ENCODE measurements at places on chromosomes 7 and 10. TPM values are rescaled to one million over a fixed set of nuclear protein-coding genes. Genes with fewer than 3 reads are reported as not detected.

The PNLIPRP3 gene
- total RNA-seq: 0.66 TPM

The LDB3 gene
- 0.98 TPM for total RNA-seq

DNA sequence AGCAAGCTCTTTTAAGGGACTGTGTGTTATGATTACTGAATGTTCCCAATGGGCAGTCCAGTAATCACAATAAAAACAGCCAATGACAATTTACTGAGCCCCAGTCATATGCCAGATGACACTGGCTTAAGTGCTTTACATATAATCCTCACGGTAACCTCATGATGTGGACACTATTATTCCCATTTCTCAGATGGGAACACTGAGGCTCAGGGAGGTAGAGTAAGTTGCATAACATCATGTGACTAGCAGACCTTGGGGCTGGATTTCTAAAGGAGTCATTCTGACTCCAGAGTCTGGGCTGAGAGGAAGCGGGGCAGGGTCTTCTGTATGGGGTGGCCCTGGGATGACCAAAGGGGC is 7.6 kb upstream of the RBM20 start:
- no peaks in the 10 kb centered on the region for H3K36me3 ChIP-seq
- no peak overlapping the region for H3K27ac ChIP-seq
- DNase-seq: no peak

GRCh38 chr10:131804551-131805295 is 96.1 kb upstream of the PPP2R2D start:
- no peaks in the 10 kb centered on the region for H3K4me1 ChIP-seq
- no peaks in the 10 kb centered on the region for H3K27me3 ChIP-seq
- H3K36me3 ChIP-seq: no peaks in the 10 kb centered on the region

The CDK5 gene
- total RNA-seq: 5.2 TPM

GRCh38 chr7:105149827-105150226 is 135.8 kb downstream of the KMT2E start:
- no peaks in the 10 kb centered on the region for H3K4me1 ChIP-seq
- H3K27me3 ChIP-seq: no peaks in the 10 kb centered on the region
- no peak overlapping the region for H3K4me3 ChIP-seq
- DNase-seq: no peak

DNA sequence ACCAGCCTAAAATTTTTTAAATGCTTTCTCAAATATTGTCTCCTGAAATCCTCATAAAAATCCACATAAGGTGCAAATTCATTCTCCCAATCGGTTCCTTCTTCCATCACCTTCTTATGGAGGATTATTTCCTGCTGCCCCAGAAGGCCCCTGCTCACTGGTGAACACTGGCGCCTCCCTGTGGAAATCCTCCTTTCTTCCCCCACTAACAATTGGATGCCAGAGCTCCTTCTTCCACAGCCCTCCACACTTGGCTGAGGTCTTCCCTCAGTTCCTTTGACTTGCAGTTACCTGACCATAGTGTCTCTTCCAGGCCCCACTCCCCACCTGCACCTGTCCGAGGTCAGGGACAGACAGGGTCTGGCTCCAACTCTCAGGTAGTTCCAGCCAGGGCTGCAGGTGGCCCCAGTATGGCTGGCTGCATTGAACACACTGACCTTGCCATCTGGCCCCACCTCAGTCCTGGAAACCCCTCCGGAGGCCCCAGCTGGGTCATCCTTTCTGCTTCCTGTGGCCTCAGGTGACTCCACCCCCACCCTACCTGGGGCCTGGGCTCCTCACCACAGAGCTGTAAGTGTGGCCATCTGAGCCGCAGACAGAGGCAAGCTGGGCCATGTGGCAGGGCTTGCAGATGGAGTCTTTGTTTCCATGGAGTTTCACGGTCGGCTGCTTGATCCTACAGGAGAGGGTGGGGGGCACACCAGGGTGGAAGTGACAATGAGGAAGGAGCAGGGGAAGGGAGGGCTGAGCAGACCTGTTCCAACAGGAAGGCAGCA is 18.4 kb downstream of the SPOCK2 start:
- no peaks in the 10 kb centered on the region for H3K27me3 ChIP-seq
- no peak for DNase-seq
- H3K27ac ChIP-seq: no peak overlapping the region

The ITGB8 gene
- total RNA-seq: 52.1 TPM

- H3K4me3 ChIP-seq: no peak overlapping the region
- DNase-seq: no peak
- no peaks in the 10 kb centered on the region for H3K27me3 ChIP-seq
- peaks cover 2% of the 10 kb centered on the region for H3K36me3 ChIP-seq
- H3K27ac ChIP-seq: no peak overlapping the region
These were observed 64.7 kb downstream of the TPK1 start for GRCh38 chr7:144771174-144771573.

Data from breast epithelium (tissue), 4 donors.